ENCODE measurements at places on chromosomes 7 and 10.

- DNase-seq, result no peak
Measured at GRCh38 chr7:157565981-157566630, 229.3 kb downstream of the DNAJB6 start.

- no peak for DNase-seq
Measured at GRCh38 chr7:131781-132482, 60.4 kb upstream of the FAM20C start.

DNA sequence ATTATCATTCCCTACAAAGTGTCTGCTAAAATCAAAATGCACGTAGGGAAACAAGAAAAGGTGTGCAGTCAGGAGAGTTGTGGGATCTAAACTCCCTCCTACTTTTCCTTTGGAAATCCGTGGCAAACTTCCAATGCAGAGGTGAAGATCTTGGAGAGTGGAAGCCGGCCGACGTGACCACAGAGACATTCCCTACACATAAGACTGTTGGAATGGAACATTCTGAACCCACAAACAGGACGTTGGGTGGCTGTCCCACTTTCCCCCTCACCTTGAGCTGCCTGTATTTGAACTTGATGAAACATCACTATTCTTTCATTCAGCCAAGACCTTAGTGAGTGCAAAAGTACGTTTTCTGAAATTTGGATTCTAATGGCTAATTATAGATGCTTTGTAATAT is 65.9 kb downstream of the PRKCQ start:
- DNase-seq, result no peak

DNA sequence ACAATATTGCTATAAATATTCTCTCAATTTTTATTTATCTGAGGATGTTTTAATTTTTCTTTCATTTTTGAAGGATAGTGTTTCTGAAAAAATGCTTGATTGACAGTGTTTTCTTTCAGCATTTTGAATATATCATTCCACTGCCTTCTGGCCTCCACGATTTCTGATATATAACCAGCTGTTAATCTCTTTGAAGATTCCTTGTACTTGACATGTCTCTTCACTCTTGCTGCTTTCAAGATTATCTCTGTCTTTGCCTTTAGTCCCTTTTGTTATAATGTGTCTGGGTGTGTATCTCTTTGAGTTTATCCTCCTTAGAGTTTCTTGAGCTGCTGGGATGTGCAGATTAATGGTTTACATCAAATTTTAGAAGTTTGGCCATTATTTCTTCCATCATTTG is 22.8 kb upstream of the DNAJC1 start:
- no peak for DNase-seq

GRCh38 chr7:145212050-145212449 is 376.2 kb upstream of the TPK1 start:
- DNase-seq, result no peak

GRCh38 chr7:282621-283020 is 7.3 kb upstream of the FOXL3 start:
- DNase-seq, result no peak

DNA sequence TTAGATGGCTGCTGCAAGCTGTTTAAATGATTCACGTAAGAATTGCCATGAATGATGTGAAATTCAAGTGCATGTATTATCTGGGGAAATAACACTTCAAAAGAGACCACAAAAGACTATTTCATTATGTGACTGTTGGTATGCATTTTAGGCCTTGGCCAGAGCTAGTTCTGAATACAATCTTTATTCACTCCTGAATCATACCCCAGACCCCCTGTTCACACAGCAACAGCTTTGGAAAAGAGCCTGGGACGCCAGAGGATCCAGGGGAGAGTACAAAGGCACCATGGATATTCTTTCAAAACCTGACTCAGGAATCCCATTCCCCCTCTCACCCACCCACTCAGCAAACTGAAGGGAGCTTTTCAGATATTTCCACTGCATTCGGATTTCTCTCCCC is 377.1 kb upstream of the DPP6 start:
- DNase-seq, result no peak

DNA sequence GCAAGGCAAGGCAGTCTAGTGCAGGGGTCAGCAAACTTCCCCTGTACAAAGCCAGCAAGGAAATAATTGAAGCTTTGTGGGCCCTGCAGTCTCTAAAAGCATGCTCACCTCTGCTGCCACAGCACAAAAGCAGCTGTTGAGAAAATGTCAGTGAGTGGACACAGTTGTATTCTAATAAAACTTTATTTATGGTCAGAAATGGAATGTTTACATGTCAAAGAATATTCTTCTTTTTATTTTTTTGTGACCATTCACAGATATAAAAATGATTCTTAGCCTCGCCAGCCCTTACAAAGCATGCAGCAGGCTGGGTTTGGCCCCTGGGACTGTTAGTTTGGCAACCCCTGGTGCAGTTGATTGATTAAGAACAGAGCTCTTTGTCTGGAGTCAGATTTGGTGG is 192.4 kb downstream of the BUB3 start:
- no peak for DNase-seq

DNA sequence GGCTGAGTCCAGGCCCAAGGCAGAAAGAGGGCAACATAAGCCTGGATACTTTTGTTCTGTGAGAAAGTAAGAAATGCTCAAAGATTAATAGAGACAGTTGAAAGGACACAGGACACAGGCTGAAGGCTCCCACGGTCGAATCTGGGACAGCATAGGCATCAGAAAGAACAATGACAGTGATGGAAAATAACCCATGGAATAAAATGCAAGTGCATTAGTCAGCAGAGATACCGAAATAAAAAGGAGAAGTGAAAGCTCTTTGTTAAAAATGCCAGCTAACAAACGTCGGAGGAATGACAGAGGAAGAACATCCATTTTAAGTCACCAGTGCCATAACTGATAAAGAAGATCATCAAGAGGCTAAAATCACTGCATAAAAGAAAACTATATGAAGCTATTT is 19.6 kb upstream of the AGAP5 start:
- DNase-seq, result no peak

DNA sequence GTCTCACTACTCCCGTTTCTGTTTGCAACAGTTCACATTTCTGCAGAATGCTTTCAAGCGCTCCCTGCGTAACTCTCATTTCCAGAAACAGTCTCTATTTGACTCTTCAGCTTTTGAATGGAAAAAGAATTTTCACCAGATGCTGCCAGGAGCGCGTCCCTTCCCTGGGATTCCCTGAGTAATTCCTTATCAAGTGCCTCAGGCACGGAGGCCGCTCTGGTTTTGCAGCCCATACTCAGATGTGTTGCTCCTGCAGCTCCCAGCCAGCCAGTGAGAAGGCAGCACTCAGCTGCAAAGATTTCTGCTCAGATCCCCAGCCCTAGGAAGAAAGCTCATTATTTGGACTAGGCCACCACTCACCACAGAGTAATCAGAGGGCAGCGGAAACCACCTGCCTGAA is 161.1 kb upstream of the CHST15 start:
- DNase-seq, result no peak

DNA sequence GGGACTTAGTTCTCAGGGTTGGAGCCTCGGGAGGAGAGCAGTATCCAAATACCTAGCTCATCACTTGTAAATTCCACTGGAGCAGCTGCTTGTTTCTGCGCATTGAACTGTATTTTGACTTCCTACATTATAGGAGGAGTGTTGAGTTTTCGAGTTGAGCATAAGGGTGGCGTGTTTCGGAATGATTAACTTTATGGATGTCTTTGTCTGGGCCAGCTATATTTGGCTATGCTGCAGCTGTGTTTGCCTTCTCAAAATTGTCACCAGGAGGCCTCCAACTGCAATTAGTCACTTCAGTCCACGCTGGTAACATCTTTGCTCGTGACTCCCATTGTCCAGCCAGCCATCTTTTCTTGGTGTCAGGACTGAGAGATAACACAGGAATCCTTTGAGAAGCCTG is 9.1 kb downstream of the CELF2 start:
- DNase-seq, result no peak

DNA sequence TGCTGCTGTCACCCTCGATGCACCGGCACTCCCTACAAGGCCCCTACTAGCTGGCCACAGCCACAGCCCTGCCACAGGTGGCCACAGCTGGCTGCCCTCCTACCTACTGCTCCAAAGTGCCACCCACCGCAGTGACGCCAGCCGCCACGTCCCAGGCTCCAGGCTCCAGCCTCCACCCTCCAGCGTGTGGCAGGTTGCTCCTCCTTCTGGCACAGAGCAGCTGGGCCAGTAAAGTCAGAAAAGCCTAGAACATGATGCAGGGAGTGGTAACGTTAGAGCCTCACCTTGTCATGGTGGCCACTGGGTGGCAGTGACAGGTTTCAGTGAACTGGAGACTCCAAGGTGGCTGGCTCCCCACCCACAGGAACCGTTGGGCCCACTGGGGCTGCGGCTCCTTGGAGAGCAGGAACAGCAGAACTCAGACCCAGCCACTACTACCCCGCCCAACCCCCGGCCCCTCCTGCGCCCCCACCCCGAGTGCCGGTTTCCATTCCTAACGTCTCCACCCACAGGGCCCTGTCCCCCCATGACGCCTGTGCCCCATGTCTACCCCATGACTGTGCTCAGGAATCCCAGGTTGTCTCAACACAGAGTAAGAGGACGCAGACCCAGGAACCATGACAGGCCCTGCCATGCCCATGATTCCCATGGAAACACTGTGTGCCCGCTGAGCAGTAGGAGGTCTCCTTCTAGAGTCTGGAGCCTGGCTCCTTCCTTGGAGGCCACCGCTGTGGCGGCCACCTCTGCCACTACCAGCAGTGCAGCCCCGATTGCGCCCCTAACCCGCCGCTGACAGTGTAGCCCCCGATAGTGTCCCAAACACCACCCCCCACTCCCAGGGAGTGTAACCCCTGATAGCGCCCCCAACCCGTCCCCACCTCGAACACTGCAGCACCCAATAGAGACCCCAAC is 52.3 kb upstream of the ZNF33B start:
- DNase-seq, result no peak

DNA sequence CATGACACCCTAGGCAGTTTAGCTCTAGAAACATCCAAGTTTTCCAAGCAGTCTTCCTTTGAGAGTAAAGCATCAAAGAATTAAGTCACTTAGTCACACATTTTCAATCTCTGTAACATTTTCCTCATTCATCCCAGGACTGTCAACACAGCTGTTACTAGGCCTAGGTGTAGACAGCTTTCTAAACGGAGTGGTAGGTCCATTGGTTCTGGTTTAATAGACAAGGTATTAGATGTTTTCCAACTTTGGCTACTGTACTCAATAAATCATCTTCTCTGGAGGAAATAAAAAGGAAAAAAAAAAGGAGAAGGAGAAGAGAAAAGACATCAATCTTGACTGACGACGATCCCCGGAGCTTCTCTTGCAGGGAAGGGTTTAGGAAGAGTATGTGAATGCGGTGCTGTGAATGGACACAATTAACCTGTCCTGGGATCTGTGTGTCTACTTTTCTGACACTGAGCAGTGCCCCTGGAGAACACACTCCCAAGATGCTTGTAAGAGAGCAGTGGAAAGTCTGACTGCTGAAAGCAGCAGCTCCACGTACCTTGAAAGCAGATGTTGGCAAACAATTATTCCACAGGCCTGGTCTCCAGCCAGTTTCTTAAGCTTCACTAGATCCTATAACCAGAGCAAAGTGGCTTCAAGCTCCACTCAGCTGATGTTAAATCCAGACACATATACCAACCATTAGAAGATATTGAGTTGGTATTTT is 59.1 kb downstream of the CXCL12 start:
- DNase-seq, result no peak

DNA sequence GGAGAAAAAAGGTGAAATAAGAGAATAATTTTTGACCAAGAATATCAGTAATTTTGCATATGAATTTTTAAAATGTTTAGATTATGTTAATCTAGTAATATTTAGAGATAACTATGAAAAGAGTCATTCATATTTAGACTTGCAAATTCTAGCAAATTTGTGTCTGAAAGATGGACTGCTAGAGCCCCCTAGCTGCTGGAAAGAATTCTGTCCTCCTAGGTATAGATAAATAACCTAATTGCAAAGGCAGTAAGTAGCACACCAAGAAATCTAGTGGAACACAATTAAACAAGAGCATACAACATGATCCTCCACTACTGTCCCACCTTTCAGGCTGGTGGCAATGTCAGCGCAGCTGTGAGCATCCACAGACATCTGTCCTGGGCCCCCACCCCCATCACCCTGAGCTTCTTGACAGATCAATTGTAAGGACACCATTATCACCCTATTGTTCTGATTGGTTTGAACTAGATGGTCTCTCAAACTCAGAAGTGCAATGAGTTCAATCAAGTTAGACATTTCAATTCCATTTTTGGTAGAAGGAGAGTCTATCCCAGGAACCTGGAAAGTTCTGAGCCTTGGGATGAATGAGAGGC is 15.0 kb upstream of the GFRA1 start:
- DNase-seq, result no peak

GRCh38 chr7:118615-119391 is 73.6 kb upstream of the FAM20C start:
- DNase-seq, result no peak

- DNase-seq, result no peak
Measured at GRCh38 chr7:15977663-15978062, 291.2 kb upstream of the MEOX2 start.

DNA sequence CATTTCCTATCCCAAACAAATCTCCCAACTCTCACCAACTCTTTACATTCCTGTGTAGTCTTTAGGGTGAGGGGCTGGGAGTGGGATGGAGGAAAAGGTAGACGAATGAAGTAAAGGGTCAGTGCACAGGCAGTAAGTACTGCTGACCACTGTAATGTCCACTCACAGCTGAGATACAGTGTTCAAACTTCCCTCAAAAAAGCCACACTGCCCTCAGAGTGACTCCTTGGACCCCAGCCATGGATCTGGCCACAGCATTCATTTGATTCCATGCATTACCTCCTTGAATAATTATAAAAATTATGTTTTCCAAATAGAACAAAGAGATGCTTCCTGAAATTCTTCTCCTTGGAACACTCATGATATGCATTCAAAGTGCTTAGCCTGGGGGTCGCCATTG is 19.8 kb upstream of the HIPK2 start:
- no peak for DNase-seq

DNA sequence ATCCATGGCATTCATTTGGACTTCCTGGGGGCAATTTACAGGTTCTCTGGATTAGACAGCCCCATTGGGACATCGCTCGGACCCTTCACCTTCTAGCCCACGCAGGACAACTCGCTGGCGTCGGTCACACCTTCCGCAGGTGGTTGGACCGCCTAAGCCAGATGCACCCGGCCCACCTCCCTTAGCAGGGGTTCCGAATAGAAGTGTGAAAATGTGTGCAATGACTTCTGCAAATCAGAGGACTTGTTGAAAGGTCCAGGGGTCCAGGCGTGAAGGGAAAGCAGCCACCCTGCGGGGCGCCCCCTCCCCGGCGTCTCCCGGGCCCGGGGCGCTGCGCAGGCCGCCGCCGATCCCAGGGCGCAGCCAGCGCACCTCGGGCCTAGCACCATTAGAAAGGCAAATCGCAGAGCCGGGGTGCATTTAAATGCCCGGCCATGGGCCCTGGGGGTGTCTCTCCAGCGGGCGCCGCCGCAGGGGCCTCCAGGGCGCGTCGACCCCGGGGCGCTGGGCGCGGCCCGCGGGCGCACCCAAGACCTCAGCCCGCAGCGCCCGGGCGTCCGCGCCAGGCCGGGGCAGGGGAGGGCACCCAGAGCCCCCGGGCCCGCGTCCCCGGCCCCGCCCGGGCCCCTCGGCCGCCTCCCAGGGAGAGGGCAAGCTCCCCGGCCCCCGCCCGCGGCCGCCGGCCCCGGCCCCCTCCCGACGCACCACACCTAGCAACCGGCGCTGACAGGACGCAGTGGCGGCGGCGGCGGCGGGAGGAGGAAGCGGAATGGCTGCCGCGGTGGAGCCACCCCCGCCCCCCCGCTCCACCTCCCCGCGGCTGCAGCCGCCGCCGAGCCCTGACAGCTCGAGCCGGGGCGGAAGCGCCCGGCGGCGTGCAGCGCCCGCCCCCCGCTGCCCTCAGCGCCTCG is 1.2 kb downstream of the JAZF1 start:
- DNase-seq, result peak; percentile 70

Data from activated T-helper 1 cell treated with Interleukin-2 at 50 U/mL for 16 hours (primary cell).